ENCODE measurements at places on chromosomes 5 and 9.

- no peak for DNase-seq
Measured at GRCh38 chr9:36551129-36551528, 21.6 kb upstream of the MELK start.

DNA sequence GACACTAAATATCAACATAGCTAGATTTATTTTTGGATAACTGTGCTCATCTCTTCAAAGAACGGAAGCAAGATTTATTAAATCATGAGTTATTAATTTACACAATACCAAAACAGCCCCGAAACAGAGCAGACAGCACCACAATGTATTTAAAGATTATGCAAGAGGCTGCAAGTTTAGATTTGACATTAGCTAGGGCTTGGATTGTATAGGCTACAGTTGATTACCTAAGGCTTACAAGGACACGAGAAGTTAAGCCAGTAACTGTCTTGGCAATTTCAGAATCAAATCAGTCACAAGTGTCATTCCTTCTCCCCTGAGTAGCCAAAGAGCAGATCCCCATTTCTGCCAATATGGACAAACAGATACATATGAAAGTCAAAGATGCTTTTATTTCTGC lies 152.6 kb downstream of the MED27 start:
- no peak for DNase-seq

DNA sequence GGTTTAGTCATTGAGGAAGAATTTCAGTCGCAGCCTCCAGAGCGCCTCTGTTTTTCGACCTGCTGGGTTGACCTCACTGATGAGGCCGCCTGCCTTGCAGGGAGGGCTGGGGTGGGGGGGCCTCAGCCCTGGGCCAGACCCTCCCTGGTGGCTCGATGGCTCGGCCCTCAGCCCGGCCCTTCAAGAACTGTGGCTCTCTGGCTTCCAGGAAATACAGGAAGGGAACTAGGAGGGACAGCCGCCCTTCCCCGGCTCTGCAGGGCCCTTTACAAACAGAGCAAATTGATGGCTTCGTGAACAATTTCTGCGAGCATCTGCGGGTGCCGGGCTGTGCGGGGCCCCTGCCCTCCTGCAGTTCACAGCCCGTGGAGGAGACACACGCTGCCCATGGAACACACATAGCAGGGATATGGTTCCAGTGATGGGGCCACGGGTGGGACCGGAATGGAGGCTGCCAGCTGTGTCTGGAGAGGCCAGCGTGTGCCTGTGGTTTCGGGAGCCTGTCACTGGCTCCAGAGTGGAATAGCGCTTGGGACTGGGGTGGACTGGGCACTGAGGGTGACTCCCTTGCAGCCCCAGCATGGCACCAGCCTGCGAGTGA lies 39.6 kb downstream of the COL5A1 start:
- no peak for DNase-seq

DNA sequence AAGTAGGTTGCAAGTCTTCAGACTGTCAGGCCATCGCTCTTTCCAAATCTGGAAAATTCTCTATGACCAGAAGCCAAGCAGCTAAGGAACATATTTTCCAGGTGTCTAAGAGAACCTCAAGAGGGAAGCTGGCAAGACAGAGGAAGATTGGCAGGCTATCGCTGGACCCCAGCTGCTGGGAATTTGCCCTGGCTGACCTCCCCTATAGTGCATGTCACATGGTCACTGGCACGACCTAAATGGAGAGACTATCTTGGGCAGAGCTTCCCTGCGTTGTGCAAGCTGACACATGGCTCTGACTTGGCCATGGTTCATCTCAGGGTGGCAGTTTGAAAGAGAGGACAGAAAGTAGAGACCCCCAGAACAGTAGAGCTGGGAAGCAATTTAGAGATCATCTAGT lies 104.9 kb upstream of the ZNF618 start:
- no peak for DNase-seq

DNA sequence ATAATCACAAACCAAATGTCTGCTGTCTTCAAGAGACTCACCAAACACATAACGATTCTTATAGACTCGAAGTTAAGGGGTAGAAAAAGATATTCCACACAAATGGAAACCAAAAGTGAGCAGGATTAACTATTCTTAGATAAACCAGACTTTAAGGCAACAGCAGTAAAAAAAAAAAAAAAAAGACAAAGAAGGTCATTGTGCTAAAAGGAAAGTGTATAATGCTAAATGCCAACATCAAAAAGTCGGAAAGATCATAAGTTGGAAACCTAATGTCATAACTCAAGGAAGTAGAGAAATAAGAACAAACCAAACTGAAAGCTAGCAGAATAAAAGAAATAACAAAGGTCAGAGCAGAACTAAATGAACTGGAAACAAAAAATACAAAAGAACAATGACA lies 714.6 kb downstream of the SEMA5A start:
- no peak for DNase-seq

- no peak for DNase-seq
Measured at GRCh38 chr9:88789785-88790184, 201.5 kb upstream of the S1PR3 start.

DNA sequence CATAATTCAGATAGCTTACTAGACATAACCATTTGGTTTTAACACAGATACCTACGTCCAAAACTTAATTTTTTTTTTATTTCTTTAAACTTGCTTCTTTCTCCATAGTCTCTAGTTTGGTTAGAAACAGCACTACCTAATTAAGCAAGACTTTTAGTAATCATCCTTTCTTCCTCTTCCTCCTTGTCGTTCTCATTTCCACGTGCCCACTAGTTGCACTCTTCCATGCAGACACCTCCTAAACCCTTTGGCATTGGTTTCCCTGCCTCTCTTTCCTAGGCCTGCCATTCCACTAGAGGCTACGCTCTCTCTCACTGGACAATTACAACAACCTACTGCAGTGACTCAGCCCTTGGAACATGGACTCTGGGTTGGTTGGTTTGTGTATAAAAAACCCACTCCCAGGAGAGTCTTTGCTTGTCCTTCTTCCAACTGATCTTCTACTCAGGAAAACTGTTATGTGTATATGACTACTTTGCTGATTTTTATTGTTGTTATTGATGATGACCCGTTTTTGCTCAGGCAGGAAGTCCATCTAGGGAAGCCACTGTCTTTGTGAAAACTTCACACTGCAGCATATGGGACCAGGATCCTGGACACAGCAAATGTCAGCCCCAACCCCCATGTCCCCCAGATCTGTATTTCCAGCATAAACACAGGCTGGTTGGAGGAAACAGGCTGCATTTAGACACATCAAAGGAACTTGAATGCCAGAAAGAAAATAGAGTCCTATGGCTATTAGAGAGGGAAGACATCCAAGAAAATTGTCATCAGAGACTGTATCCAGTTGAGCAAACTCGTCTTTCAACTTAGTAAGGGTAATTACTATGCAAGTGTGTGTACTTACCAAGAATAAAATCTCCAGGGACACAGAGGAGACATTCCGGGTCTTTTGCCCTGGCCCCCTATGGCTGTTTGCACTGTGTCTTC lies 503.2 kb downstream of the GADD45G start:
- no peak for DNase-seq

- peak; percentile 71 for DNase-seq
Measured at GRCh38 chr5:109689740-109690241, at the start of gene MAN2A1. Gene MAN2A1, plus strand, starts transcription at chr5:109689927. Its CDS starts 491 bp downstream, at chr5:109690418.

GRCh38 chr9:2486988-2487387 lies 134.6 kb upstream of the VLDLR start:
- DNase-seq: no peak

- DNase-seq: no peak
Measured at GRCh38 chr9:5842929-5843793, 10.2 kb upstream of the ERMP1 start.

DNA sequence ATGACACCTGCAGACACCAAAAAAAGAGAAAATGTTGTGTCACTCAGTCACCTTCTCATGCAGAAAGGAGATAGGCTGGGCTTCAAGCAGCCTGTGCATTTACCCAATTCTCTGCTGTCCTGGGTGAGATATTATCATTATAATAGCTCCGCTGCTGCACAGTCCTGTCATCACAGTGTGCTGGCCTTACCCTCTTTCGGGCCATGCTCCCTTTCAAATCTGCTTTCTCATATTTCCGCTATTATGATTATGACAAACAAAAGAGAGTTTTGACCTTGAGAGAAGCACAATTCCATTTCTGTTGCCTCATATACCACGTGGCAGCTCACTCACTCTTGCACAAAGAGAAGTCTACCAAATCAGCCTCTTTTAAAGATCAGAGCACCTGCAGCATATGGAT lies 1350.1 kb upstream of the ACO1 start:
- DNase-seq: no peak

- no peak for DNase-seq
Measured at GRCh38 chr9:125444956-125445506, 183.4 kb downstream of the GAPVD1 start.

- no peak for DNase-seq
Measured at GRCh38 chr9:94839398-94839797, 112.9 kb downstream of the AOPEP start.

DNA sequence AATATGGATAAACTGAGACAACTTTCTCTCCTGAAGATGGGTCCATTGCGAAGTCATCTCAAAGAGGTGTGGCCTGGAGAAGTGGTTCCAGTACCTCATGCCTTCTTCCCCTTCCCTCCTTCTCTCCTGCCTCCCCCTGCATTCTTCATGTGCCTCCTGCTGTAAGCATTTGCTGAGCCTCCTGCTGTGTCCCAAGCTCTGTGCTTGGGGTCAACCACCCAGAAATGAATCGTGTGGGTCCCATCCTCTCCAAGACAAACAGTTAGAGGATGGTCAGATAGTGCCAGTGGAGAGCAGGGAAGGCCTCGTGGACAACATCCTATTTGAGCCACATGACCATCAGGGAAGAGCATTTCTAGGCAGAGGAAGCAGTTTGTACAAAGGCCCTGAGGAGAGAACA lies 53.5 kb downstream of the KCNIP1 start:
- no peak for DNase-seq

- DNase-seq: no peak
Measured at GRCh38 chr9:106119176-106119575, 424.8 kb downstream of the TMEM38B start.

GRCh38 chr5:28648108-28648507 lies 1609.7 kb upstream of the CDH9 start:
- no peak for DNase-seq

GRCh38 chr5:58275516-58275915 lies 184.4 kb downstream of the PLK2 start:
- DNase-seq: no peak

GRCh38 chr5:148452499-148453193 lies 68.9 kb downstream of the FBXO38 start:
- DNase-seq: no peak

- no peak for DNase-seq
Measured at GRCh38 chr5:124161266-124161665, 585.2 kb downstream of the ZNF608 start.

GRCh38 chr9:127222388-127223095 lies 42.0 kb upstream of the GARNL3 start:
- DNase-seq: no peak

DNA sequence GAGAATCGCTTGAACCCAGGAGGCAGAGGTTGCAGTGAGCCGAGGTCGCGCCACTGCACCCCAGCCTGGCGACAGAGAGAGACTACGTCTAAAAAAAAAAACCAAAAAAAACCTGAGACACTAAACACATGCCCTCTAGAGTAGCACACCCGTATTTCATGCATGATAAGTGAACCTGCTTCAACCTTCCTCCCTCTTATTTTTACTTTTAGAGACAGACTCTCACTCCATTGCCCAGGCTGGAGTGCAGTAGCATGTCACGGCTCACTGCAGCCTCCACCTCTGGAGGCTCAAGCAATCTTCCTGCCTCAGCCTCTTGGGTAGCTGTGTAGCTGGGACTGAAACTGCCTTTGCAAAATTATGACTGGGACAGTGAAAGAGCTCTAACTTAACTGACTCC lies 17.6 kb upstream of the NANS start:
- DNase-seq: no peak

GRCh38 chr5:139638090-139638735 lies 9.9 kb upstream of the CXXC5 start:
- DNase-seq: no peak

- no peak for DNase-seq
Measured at GRCh38 chr5:78755822-78756429, 107.4 kb upstream of the LHFPL2 start.

- DNase-seq: no peak
Measured at GRCh38 chr5:139265001-139265400, 28.5 kb upstream of the MATR3 start.

DNA sequence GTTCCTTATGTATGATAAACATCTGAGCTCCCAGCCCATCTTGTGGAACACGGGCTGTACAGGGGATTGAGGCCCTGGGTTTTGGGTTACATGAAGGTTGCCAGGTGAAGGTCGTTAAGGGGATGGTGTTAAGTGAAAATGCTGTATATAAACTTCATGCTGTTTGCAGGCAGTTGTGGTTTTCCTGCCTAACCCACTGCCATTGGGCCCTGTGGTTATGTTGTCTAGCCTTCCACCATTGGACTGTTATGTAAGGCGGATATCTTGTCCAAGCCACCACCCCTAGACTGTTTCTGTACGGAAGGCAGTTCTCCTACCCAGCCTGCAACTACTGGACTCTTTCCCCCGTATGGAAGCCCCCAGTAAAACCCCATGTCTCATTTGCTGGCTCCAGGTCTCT lies 246.1 kb downstream of the KIF4B start:
- no peak for DNase-seq

DNA sequence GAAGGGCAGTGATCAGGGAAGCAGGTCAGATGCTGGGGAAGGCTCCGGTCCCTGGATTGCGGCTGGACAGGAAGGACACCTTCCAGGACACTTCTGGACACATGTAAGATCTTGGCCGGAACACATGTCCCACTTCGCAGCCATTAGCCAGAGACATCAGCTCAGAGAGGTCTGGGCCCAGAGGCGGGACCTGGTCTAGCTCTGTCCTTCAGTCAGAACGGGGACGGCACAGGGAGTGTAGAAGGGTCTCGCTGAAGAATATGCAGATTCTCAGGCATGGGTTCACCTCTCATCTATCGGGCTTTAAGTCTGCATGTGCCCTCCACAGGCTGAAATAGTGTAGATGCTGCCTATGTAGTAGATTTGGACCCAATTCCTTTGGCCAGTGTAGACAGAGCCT lies 73.3 kb downstream of the NTNG2 start:
- no peak for DNase-seq

- DNase-seq: no peak
Measured at GRCh38 chr9:77847059-77847499, 184.5 kb downstream of the GNAQ start.

DNA sequence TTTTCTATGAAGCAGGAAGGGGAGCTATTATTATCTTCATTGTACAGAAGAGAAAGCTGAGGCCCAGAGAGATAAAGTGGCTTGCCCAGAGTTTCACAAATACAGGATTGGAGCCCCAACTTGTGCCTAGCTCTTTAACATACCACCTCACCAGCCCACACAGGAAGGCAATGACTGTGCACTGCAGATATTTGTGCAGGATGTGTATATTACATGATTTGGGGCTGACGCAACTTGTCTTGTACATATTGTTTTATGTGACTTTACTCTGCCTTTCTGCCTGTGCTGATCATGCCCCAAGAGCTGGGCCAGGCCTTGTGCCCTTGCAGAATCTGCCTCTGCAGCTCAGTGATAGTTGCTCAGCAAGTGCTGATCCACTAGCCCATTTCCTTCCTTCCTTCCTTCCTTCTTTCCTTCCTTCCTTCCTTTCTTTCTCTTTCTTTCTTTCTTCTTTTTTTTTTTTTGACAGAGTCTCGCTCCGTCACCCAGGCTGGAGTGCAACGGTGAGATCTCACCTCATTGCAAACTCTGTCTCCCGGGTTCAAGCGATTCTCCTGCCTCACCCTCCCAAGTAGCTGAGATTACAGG lies 106.6 kb upstream of the TBCA start:
- DNase-seq: no peak

- DNase-seq: no peak
Measured at GRCh38 chr9:100619665-100620064, 41.8 kb downstream of the CAVIN4 start.

GRCh38 chr5:28750251-28750650 lies 1711.9 kb upstream of the CDH9 start:
- no peak for DNase-seq
